Tongue (tissue), 3 donors: ENCODE measurements at places on chromosomes 5 and 9. TPM values are rescaled to one million over a fixed set of nuclear protein-coding genes. Genes with fewer than 3 reads are reported as not detected.

PCDHB13 gene
- 4.4 TPM for total RNA-seq

FLT4 gene
- total RNA-seq: 21.8 TPM

DNA sequence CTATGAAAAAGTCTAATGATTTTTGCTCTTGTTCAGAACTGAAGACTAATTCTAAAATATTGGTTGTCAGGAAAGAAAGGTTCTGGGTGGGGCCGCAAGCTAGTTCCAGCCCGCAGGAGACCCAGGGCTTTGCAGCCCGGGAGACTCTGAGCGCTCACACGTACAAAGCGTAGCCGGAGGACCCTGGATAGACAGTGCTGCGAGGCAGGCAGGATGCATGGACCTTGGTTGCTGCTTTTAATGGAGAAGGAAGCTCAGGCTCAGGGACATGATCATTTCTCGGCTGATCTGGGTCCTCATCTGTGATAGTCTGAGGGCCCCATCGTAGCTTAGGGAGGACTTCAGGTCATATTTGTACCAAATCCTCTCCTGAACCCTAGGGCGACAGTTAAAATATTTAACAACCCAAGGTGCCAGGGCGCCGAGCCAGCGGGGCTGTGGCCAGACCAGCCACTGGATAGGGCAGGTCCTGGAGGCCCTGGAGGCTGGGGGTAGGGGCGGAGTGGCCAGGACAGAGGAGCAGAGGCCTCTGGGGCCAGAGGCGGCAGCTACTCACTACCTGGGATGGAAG lies 70.1 kb upstream of the UNC5A start:
- DNase-seq: no peak

GRCh38 chr9:68560071-68560844 lies 19.6 kb upstream of the TMEM252 start:
- peak; percentile 38 for DNase-seq

GRCh38 chr5:130112246-130112645 lies 208.0 kb downstream of the CHSY3 start:
- no peak for DNase-seq

GRCh38 chr5:127425037-127425436 lies 92.4 kb upstream of the PRRC1 start:
- DNase-seq: peak; percentile 71

DNA sequence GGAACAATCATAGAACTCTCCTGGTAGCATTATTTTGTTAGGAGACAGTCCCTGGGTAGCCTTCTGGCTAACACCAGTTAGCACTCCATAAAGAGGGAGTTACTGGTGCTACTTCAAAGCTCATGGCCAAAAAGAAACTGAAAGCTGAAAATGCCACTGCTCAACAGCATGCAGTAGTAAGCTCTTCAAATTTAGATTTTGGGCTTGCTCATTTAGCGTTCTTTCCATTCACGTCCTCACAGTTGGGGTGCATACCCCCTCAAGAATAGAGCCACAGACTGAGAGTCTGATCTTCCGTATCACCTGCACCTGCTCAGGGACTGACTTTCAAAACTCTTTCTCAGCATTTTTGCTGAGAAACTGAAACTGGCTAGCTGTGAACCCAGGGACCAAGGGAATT lies 24.7 kb downstream of the NTRK2 start:
- no peak for DNase-seq

GRCh38 chr5:7210549-7210948 lies 185.4 kb upstream of the ADCY2 start:
- DNase-seq: no peak

GRCh38 chr5:172640822-172641358 lies at the start of gene NEURL1B:
NEURL1B (plus strand) TSS chr5:172641263; CDS start chr5:172641407, 144 bp downstream.
- DNase-seq: peak; percentile 93

GRCh38 chr9:103669296-103669695 lies 424.8 kb upstream of the SMC2 start:
- no peak for DNase-seq

- no peak for DNase-seq
Measured at GRCh38 chr9:21432672-21433425, 7.4 kb upstream of the IFNA1 start.

- DNase-seq: no peak
Measured at GRCh38 chr5:67173959-67174358, 22.6 kb downstream of the CD180 start.

- DNase-seq: no peak
Measured at GRCh38 chr9:91486699-91487497, 63.3 kb upstream of the NFIL3 start.

GRCh38 chr9:73155377-73155776 lies 3.7 kb downstream of the ANXA1 start:
- no peak for DNase-seq

LRRC14B gene
- total RNA-seq: 46.0 TPM

SLC27A6 gene
- 11.2 TPM for total RNA-seq
